ENCODE measurements at places on chromosomes 3 and 15. TPM values are rescaled to one million over a fixed set of nuclear protein-coding genes. Genes with fewer than 3 reads are reported as not detected.

TNK2 gene
- total RNA-seq, result 17.0 TPM

LMOD3 gene
- total RNA-seq, result not detected

MYL3 gene
- total RNA-seq, result 4.2 TPM

RAB6B gene
- 1.1 TPM for total RNA-seq

GRIP2 gene
- 10.0 TPM for total RNA-seq

ACTL6A gene
- 44.6 TPM for total RNA-seq

KLF15 gene
- 37.1 TPM for total RNA-seq

ROPN1B gene
- total RNA-seq, result not detected

Data from ovary (tissue), 10 donors.